ENCODE measurements at places on chromosomes 5 and 9.

- peak; percentile 55 for DNase-seq
Measured at GRCh38 chr5:149238540-149238939, 33.1 kb upstream of the AFAP1L1 start.

- peak; percentile 19 for DNase-seq
Measured at GRCh38 chr9:79975621-79976256, 404.0 kb downstream of the TLE4 start.

DNA sequence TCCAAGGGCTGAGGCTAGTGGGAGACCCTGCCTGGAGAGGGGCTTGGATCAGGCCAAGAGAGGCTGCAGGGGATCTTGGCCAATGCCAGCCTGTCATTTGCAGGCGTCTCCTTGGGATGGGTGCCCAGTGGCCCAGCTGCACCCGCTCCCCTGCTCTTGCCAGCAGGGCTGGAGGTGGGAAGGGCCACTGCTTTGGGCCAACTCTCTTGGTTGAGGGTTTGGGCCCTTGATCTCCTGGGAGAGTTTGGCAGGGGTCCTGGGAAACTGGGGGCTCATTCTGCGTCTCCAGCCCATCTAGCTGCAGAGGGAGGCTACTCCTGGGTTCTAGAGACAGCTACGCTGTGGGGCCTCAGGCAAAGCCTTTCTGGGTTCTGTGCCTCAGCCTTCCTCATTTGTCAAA is 10.5 kb downstream of the PSD2 start:
- no peak for DNase-seq

DNA sequence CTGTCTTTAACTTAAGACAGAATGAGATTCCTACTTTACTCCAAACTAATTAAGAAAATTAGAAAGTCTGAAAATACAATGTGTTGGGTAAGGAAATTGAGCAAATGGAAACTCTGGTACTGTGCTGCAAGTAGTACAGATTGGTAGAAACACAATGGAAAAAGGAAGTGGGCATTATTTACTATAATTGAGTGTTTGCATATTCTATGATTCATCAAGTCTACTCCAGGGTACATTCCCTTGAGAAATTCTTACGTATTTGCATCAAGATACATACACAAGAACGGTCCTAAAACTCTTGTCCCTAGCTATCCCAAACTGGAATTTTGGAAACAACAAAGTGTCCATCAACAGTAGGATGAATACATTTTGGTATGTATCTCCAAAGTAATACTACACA is 123.5 kb upstream of the TARS1 start:
- peak; percentile 58 for DNase-seq

DNA sequence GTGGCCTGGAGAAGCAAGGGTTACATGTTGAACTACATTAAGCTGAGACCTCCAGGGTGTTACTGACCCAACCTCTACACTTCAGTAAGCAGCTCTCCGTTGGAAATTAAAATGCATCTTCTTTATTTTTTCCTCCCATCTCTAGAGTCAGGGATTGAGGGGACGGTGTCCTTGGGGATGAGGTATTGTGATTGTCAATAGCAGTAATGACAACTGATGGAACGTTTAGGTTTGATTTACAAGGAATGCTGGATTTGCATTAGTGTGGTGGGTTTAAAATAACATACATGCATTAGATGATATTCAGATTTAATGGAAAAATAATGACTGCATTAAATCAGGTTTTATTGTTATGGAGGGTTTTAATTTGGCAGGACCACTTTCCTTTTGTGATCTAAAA is 82.9 kb upstream of the NTRK2 start:
- DNase-seq: no peak

- no peak for DNase-seq
Measured at GRCh38 chr5:138252944-138253343, 21.5 kb downstream of the GFRA3 start.

DNA sequence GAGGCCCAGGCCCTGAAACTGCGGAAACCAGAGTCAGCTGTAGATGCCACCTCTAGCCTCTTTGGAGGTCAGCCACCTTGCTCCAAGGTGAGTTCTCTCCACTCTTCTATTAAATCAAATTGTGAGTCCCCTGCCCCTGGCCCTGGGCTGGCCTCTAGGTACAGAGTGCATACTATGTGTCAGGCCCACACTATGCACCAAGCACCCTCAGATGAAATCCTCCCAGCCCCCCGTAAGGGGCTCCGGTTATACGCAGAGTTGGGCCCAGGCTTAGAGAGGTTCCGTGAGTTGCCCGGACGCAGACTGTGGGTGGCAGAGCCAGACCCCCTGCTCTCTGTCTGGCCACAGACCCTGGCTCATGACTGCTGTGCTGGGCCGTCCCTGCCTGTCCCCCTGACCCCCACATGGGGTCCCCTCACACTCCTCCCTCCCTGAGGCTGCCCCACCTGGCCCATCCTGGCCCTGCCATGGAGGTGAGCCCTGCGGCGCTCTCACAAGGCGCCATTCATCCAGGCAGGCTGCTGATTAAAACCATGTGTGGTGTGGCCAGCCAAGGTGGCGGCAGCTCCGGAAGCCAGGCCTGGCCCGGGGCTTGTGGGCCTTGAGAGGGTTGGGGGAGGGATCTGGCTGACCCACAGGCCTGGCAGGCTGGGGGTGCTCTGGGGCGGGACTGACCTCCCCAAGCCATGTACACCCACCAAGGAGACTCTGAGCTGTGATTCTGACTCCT is 65.5 kb upstream of the SYNPO start:
- DNase-seq: no peak

DNA sequence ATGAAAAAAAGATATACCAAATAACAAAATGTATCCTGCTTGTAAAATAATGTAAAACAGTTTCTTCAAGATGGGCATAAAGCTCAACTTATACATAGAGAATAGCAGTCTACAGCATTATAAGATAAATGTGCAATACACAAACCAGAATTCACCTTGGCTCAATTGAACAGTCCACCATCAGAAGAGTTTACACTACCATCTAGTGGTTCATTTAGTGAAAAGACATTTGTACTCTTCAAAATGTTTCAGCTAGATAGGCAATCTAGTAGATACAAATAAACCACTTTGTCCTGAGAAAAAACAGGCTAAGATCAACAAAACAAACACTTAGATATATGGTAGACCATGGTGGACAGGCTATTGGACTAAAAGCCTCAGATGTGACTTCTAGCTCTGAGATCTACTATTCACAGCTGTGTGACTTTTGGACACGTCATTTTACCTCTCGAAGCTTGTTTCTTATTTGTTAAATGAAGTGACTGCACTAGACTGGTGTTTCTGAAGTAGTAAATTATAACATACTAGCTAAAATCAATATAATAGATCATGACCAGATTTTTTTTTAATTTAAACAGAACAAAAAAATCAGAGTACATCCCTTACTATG is 22.1 kb upstream of the TPD52L3 start:
- peak; percentile 79 for DNase-seq

Data from choroid plexus epithelial cell (primary cell).